SIG-M5 (cell line): ENCODE measurements at places on chromosomes 11 and 22.

DNA sequence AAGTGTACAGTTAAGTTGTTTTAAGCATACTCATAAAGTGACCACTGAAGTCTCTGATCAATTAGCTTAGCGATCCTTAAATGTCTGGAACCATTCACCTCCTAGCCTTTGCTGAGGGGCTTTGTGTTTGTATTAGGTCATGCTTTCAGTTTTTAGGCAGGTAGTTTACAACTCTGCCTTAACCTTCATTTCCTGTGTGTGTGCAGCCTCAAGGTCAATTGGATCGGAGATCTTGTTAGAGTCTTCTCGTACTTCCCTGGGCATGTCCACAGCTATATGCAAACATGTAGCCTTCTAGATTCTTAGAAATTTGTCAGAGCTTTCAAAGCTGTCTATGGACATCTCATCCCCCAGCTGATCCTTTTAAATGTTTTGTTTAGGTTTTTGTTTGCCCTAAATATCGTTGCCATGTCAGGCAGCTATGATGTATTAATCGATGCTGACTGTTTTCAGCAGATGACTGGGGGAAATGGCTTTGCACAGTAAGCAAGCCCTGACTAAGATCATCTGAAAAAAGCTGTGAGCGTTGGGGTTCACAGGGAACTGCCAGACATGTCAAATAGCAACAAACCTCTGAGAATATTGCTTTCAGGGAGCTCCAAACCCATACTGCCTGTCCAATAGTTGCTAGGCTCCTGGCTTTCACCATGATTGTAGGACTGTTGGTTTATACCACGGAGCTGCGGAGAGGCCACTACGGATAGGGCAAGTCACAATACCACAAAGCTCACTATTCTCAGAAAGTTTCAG is 45.6 kb downstream of the GLYAT start:
- DNase-seq: no peak

DNA sequence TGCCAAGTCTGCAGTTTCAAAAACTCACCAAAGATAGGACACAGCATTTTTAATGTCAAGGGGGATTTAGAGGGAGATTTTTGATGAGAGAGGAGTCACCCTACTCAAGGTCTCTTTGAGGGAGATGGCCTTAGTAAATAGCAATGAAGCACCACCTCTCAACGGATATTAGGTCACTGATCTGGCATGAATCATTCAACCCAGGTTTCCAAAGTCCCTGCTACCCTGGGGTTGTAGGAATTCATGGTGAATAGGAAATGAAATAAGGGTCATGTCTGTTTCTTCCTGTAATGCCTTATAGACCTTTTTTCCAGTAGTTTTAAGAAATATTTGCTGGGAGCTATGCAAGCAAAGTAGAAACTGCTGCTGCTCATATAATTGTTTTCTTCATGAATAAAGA is 2154.9 kb downstream of the LRRC4C start:
- DNase-seq: no peak

DNA sequence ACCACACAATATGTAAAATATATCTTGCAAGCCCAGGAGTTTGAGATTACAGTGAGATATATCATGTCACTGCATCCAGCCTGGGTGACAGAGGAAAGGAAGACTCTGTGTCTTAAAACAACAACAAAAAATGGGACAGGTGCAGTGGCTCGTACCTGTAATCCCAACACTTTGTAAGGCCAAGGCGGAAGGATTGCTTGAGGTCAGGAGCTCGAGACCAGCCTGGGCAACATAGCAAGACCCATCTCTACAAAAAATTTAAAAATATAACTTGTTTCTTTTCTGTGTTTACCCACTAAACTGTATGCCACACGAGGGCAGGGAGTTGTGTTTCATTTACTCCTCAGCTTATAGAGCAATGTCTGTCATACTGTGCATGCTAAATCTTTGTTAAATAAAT is 3.1 kb downstream of the ZNF280A start:
- no peak for DNase-seq

- no peak for DNase-seq
Observed at GRCh38 chr11:77324508-77324907, 23.0 kb upstream of the GDPD4 start.

DNA sequence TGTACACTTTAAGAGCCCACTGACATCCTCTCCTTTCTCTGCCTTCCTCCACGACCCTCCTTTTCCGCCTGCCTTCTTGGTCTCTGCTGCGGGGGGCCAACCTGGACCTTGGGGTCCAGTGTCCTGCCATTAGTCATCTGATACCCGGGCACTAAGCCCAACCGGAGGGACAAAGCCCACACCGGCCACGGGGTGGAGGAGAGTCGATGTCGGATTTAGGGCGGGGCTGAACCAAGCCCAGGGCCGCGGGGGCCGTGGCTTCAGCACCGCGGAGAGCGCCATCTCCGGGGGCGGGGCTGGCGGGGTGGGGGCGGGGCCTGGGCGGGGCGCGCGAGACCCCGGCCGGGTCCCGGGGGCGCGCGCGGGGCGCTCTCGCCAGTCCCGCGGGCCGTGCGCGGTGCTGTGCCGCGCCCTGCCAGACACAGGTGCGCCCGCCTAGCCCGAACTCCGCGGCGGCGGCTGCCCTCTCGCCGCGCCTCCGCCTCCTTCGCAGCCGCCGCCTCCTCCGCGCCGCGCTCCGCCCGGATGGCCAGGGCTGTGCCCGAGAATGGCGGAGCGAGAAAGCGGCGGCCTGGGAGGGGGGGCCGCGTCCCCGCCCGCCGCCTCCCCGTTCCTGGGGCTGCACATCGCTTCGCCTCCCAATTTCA is at the start of gene MAPK8IP1:
MAPK8IP1 (plus strand) TSS at position 378 of the 647 bp plus-strand sequence; CDS start at position 548, 170 bp downstream.
- DNase-seq: no peak

- DNase-seq: no peak
Observed at GRCh38 chr11:64544616-64545296, 46.3 kb upstream of the SLC22A12 start.

GRCh38 chr11:96960476-96960875 is 570.7 kb downstream of the JRKL start:
- DNase-seq: no peak

GRCh38 chr11:117872975-117873827 is 3.3 kb downstream of the FXYD6 start:
- no peak for DNase-seq

GRCh38 chr11:119943298-119943655 is 194.6 kb downstream of the TRIM29 start:
- no peak for DNase-seq

GRCh38 chr11:26264266-26264665 is 67.7 kb upstream of the ANO3 start:
- no peak for DNase-seq

- no peak for DNase-seq
Observed at GRCh38 chr11:118443590-118444218, 7.4 kb downstream of the KMT2A start.

GRCh38 chr11:12092714-12093113 is 17.7 kb upstream of the MICAL2 start:
- DNase-seq: no peak

GRCh38 chr22:19637408-19638281 is 76.7 kb upstream of the SEPTIN5 start:
- DNase-seq: no peak

DNA sequence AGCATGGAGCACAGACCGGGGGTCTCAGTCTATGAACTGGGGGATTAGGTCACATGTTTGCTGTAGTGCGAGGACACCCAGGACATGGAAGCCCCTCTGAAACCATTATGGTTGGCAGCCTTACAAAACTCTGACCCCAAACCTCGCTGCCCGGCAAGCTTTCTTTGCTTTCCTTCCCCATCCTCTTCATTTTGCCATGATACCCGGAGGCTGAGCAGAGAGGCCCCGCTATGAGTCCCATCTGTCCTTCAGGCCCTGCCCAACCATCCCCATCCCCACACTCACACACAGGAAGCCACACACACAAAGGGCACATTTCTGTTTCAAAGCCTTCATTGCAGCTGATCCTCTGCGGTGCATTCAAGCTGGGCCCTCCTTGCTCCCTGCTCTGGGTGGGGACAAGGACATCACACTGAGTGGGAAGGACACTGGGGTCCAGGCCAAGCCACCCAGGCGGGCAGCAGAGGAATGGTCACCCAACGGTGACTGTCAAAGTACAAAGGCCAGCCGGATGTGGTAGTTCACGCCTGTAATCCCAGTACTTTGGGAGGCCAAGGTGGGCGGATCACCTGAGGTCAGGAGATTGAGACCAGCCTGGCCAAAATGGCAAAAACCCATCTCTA is 176.5 kb downstream of the CTTN start:
- DNase-seq: no peak

DNA sequence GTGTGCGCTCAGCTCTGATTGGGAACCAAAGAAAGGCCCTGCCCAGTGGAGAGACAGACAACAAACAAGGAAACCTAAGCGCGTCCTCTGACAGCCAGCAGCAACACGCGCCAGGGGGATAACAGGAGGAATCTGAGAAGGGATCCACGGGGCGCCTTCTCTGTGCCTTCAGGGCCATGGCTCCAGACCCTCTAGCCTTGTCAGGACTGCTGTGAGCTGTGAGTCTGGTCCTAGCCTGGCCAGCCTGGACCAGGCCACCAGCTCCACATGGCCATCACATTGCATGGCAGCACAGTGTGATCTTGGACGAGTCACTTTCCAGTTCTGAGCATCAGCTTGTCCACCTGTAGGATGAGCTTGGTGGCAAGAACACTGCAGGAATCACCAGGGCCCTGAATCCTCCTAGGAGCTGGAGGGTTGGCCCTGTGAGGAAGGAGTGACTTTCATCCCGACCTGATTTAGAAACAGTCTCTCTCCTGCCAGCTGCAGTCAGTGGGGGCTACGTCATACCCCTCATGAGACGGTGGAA is 11.8 kb upstream of the MGAT3 start:
- no peak for DNase-seq

GRCh38 chr22:48104766-48105165 is 1342.3 kb downstream of the TBC1D22A start:
- no peak for DNase-seq

DNA sequence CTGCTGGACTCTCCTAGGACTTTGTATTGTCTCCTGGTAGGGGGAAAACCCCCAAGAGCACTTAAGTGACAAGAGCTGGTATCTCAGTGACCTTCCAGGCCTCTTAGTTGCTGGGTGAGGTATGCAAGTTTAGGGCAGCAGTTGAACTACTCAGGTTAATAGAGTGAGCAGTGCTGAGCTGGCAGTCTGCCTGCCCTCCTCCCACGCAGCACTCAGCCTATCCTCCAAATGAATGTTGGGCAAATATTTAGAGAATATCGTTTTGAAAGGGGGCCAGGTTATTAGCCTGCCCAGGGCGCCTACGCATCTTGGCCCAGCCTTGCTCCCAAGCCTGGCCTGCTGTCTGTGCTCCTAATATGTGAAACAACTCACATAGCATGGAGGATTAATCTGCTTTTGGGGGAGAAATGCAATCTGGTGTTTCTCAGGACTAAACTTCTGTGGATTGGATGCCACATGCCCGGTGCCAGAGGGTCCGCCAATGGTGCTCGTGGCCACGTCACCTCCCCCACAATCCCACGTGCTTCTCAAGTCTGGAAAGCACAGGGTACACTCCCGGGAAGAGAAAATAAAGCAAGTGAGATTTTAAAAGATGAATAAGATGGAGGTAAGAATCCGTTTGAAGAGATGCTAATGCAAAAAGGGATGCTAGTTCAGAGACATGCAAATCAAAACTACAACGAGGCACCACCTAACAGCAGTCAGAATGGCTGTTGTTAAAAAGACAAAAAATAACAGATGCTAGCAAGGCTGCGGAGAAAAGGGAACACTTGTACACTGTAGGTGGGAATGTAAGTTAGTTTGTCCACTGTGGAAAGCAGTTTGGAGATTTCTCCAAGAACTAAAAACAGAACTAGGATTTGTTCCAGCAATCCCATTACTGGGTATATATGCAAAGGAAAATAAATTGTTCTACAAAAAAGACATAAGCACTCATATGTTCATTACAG is 67.7 kb downstream of the SPON1 start:
- no peak for DNase-seq

GRCh38 chr11:8055091-8055835 is 25.7 kb upstream of the TUB start:
- DNase-seq: no peak

- no peak for DNase-seq
Observed at GRCh38 chr11:110123003-110123402, 29.8 kb downstream of the ZC3H12C start.

DNA sequence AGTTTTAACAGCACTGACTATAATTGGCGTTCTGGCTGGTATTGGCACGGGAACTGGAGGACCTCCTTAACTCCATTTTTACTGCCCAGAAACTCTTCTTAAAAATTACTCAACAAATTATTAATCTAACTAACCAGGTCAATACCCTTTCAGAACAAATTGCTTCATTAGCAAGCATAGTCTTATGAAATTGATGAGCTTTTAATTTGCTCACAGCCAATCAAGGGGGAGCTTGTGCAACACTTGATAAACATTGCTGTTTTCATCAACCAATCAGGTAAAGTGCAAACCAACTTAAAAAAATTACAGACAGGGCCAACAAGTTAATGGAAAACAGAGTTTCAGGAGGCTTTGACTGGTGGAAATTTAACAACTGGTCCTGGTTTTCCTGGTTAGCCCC is 4.6 kb upstream of the APOL3 start:
- DNase-seq: no peak

- no peak for DNase-seq
Observed at GRCh38 chr22:43583501-43583900, 171.7 kb downstream of the MPPED1 start.

GRCh38 chr11:44507896-44508445 is 57.5 kb upstream of the CD82 start:
- DNase-seq: no peak

- no peak for DNase-seq
Observed at GRCh38 chr11:119403021-119403420, 20.0 kb downstream of the THY1 start.

DNA sequence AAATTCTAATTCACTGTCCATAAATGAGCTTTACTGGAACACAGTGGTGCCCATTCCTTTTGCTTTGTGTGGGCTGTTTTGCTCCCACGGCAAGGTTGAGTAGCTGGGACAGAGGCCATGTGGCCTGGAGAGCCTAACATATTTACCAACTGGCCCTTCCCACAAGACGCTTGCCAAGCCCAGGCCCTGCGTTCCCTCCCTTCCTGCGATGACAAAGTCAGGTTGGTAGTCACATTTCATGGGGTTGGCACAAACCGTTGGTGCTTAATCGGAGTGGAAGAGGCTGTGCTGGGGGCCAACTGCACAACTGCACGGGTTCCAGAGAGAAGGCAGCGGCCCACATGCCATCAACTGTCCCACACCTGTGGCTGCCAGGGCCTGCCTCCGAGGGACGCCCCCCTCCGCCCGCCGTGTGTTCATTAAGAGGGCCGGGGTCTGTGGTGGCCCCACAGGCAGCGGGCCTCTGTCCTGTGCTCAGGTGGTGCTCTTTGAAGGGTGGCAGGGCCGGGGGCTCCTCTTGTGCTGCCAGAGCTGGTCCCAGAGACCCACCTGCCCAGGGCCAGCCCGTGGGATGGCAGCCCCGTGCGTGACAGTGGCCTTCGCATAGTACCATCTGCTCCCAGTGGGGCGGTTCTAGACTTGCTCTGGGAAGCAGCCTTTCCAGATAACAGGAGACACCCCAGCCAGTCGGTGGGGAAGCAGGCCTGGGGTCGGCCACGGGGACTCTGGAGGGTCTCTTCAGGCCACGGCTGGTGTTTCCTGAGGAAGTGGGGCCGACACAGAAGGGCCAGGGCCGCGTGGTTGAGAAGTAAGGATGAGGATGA is 81.5 kb upstream of the CLDN5 start:
- DNase-seq: no peak

DNA sequence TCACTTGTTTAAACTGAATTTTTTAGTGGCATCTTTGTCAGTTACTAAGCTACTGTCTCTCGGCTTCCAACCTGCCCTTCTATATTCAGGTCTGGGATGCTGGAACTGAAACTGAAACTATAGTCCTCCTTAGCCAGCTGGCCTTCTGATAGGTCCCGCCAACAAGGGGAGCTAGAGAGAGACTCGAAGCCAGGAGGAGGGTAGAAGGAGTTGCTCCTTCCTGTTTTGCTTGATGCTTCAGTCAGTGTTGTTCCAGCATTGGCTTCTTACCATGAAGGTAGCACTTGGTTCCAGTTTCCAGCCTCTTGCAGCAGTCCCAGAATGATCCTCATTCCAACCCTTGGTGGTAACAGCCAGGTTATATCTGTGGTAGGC is 32.9 kb upstream of the HORMAD2 start:
- no peak for DNase-seq
